ENCODE measurements at places on chromosomes 1 and 21.
A peak's percentile ranks its signal among the peaks of the same experiment; 100 is the strongest.

- no peak for DNase-seq
Observed at GRCh38 chr1:40855513-40855912, 6.7 kb downstream of the CITED4 start.

GRCh38 chr1:234958066-234958705 is 170.5 kb downstream of the TOMM20 start:
- peak; percentile 80 for DNase-seq

DNA sequence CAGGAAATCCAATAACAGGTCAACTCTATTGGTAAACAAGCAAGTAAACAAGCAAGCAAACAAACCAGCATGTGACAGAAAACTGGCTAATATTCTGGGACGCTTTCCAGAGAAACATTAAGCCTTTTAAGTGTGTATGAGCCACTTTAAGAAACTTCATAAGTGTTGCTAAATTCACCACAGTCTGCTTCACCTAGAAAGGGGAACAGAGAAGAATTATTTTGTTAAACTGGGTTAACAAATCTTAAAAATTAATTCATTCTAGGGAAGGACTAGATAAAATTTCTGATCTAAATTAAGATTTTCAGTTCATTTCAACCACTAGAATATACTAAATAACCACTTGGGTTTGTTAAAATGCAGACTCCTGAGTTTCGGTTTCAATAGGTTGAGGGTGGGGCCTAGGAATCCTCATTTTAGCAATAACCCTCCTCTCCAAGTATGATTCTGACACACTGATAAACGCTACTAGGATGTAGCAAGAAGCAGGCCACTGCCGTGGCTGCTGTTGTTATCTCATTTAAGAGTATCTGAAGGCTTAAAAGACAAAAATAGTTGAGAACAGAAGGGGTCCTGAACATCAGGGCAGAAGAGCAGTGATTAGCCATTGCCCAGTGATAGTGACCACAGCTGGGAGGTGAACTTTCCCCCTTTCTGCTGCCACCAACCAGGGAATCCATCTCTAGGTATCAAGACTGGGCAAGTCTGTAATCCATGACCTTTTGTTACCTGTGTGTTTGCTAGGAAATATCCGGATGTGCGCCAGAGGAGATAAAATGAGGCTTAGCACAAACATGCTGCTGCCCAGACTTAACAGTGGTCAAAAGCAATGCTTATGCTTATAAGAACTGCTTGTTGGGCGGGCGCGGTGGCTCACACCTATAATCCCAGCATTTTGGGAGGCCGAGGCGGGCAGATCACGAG is 11.2 kb downstream of the CREG1 start:
- no peak for DNase-seq

DNA sequence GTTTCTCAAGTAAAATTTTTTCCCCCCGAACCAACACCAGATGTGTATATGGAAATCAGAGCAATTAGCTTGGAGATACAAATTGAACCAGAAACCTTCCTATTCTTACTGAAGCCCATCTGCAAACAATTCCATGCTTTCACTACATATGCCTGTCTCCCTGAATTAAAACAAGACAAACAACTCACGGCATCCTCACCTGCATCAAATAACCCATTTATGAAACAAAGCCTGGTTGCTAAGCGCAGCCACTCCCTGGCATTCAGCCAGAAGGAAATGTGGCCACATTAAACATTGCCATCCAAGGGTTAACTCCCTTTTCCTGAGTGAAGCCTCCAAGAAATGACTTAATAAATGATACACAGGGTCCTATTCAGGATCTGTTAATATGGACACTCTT is 55.3 kb downstream of the APP start:
- DNase-seq: no peak

Measured in lower leg skin (tissue), 4 donors.